ENCODE measurements at places on chromosomes 1 and 21.

GRCh38 chr21:42012344-42012743 is 2.2 kb upstream of the ZBTB21 start:
- no peak for DNase-seq

- no peak for DNase-seq
Measured at GRCh38 chr1:11046270-11046566, 821 bp downstream of the MASP2 start.

- DNase-seq, result no peak
Measured at GRCh38 chr1:104341944-104342343, 592.2 kb downstream of the AMY1C start.

DNA sequence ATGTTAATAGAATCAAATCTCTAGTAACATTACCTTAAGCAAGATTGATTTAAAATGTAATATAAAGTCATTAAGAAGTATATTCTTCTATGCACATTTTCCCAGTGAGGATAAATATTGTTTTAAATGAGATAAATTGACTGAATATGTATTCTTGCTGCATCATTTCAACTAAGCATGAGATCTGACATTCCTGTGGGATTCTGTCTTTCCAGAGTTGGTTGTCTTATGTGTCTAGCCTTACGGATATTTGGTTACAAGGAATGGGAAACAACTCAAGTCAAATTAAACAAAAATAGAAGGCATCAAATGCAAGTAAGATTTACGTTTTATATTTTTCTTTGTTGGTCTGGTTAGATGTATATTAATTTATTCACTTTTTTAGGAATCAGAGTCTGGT is 287.5 kb downstream of the PTGER3 start:
- DNase-seq, result no peak

DNA sequence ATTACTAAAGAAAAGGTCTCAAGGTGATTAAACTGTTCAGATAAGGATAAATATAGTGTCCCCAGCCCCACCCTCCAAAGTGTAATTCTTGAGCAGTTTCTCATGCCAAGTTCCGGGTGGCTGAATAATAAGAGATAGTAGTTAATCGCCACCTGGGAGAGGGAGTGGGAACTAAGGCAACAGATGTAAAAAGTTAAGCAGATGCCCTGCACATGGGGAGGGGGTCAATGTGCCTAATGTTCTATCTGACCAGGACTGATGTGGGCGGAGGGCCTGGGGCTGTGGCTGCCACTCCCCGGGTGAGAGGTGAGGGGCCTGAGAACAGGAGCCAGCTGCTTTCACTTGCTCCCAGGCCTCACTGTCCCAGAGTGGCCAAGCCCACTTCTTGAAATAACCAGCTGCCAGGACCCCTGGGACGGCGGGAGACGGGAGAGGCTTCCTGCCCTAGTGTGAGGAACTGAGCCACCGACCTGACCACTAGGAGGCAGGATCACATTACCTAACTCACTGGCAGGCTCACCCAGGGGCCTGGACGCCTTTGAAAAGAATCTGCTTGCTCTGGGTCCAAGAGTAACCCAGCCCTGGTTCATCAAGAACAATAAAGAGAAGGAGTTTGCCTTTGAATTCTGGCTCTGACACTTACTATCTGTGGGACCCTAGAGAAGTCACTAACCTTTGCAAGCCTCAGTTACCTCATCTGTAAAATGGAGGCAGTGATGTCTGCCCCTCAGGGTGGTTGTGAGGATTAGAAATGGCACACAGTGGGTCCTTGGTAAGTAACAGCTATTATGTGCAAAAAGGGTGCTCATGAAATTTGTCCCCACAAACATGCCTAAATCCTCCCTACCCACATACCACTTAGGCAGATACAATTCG is 179.2 kb downstream of the ATG4C start:
- DNase-seq, result no peak

DNA sequence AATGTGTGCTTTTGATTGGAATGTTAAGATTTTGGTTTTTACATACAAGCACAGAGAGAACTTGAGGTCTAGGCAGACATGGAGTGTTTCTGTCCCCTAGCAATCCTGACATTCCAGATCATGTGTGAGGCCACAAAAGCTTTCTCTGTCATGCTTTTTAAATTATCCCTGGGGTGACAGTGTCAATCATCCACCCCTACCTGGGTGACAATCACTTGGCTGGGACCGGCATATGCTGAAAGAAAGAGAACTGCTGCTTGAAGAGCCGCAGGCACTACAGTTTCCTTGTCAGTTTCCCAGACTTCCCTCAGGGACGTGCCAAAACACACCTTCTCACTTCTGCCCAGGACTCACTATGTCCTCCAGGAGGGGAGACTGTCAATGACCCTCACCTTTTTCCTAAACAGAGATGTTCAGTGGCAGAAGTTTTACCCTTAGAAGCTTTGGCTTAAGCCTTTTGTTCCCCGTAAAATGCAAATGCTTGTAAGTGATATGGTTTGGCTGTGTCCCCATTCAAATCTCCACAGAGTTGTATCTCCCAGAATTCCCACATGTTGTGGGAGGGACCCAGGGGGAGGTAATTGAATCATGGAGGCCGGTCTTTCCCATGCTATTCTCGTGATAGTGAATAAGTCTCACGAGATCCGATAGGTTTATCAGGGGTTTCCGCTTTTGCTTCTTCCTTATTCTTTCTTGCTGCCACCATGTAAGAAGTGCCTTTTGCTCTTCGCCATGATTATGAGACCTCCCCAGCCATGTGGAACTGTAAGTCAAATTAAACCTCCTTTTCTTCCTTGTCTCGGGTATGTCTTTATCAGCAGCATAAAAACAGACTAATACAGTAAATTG is 217.4 kb downstream of the FGGY start:
- no peak for DNase-seq

- DNase-seq, result no peak
Measured at GRCh38 chr1:38221006-38221649, 174.5 kb upstream of the POU3F1 start.

GRCh38 chr1:30977511-30977910 is 69.0 kb upstream of the SDC3 start:
- no peak for DNase-seq

DNA sequence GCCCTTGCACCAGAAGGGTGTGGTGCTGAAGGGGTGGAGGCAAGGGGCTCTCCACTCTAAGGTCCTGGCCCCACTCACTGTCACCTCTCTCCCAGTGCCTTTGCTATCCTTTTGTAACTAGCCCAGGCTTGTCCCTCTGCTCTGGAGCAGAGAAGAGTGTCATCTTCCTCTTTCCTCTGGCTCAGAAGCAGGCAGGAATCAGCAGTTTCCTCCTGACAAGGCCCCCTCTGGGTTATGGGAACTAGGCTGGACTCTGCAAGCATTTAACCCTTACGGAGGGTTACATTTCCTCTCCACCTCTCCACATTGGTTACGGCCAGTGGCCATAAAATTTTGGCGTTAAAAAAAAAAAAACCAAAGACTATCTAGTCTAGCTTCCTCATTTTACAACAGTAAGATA is 30.4 kb downstream of the PLXNA2 start:
- DNase-seq, result no peak

GRCh38 chr1:108075055-108075454 is 110.1 kb upstream of the VAV3 start:
- no peak for DNase-seq

DNA sequence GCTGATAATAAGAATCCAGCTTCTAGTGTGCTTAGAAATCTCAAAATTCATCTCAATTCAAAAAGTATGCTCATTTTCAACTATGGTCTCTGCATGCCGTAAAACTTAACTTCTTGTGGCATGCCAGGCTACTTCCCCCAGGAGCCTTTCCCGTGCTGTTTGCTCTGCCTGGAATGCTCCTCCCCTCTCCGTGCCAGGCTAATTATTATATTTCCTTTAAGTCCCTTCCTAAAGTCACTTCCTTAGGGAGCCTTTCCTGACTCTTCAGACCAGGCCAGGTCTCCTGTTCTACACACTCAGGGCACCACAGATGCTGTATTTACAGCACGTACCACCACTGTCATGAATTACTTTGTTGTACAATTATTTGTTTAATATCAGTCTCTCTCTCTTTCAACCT is 67.1 kb upstream of the PPP2R5A start:
- DNase-seq, result no peak

DNA sequence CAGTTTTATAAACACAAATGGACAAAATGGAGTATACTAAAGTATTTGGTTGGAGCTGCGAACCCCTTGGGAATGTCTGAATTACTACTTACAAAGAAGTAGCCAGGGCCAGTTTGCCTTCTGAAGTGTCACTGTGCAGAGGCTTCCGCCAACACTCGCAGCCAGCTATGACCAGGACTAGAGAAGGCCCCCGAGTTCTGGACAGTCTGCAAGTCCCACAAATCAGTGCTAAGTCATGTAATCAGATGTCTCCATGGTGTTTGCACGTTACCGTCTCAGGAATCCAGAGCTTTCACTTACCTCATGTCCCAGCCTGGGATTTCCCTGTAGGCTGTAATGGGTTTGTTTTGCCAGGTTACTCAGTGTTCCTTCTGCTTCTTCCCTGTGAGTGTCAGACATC is 106.6 kb upstream of the SPAG17 start:
- no peak for DNase-seq

- DNase-seq, result no peak
Measured at GRCh38 chr1:205377355-205377754, 20.6 kb upstream of the KLHDC8A start.

GRCh38 chr1:57162607-57163261 is 196.9 kb upstream of the C8B start:
- DNase-seq, result no peak

DNA sequence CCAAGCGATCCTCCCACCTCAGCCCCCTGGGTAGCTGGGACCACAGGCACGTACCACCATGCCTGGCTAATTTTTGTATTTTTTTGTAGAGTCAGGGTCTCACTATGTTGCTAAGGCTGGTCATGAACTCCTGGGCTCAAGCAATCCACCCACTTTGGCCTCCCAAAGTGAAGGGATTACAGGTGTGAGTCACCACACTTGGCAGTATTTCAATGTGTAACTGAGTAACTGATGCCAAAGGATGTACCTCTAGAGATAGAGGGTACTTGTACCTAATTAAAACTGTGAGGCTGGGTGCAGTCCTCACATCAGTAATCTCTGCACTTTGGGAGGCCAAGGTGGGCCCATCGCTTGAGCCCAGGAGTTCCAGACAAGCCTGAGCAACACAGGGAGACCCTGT is 258.7 kb upstream of the DMRTA2 start:
- DNase-seq, result no peak

GRCh38 chr1:28428990-28429520 is 59.5 kb downstream of the PHACTR4 start:
- no peak for DNase-seq

DNA sequence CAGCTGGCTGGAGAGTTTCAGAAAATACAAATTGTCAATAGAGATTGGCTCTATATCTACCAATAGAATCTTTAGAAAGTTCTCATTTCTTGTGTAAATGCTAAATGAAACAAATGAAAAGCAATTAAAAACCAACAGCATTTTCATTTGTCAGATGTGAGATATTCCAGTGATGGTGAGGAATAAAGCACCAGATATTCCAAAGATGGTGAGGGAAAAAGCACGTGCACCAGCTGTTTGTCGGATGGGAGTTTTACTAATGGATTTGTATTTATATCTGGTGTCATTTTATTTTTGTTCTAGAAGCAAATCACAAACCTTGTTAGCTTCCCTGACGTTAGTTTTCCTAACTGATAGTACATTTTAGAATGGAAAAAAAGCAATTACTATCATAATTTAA is 188.8 kb downstream of the PCP4 start:
- no peak for DNase-seq

- DNase-seq, result no peak
Measured at GRCh38 chr1:152335399-152335798, 10.4 kb upstream of the FLG start.

DNA sequence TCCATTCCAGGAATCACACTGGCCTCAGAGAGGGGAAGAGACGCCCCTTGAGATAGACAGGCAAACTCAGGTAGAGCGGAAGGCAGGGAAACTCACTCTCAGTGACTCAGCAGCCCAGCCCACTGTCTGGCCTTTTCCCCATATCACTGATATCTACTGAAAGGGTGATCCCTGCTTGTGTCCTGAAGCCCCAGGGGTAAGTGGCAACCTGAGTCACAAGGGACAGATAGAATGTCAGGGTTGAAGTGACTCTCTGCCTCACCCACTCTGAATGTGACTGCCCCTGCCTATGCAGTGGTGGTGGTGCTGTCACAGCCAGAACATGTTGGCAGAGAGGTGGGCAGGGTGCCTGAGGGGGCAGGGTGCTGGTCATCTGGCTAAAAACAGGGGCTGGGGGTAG is 157.5 kb upstream of the FGGY start:
- DNase-seq, result no peak

DNA sequence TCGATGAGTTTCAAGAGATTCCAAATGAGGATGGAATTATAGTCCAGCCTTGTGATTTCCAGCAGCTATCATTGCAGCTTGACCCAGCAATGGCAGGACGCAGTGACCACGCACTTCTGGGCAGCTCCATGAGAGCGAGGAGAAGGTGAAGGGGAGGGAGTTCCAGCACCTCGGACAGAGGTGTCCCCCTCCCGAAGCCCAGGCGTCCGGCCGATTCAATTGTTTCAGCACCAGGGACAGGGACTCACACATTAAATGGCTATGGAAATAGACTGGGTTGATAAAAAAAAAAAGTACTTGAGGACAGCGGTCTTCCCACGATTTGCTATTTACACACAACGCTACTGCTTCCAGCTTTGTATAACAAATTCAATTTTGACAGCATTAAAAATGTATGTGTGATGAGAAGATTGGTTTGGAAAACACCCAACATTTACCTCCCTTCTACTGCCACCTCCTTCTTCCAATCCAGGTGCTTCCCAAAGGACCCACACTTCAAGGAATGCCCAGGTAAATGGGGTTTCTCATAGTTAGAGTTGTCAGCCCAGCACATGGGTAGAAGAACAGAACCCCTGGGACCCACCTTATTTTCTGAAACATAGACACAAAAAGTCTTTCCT is 71.8 kb downstream of the DISP3 start:
- peak; percentile 8 for DNase-seq

- DNase-seq, result no peak
Measured at GRCh38 chr1:205568135-205568468, 63.6 kb downstream of the CDK18 start.

DNA sequence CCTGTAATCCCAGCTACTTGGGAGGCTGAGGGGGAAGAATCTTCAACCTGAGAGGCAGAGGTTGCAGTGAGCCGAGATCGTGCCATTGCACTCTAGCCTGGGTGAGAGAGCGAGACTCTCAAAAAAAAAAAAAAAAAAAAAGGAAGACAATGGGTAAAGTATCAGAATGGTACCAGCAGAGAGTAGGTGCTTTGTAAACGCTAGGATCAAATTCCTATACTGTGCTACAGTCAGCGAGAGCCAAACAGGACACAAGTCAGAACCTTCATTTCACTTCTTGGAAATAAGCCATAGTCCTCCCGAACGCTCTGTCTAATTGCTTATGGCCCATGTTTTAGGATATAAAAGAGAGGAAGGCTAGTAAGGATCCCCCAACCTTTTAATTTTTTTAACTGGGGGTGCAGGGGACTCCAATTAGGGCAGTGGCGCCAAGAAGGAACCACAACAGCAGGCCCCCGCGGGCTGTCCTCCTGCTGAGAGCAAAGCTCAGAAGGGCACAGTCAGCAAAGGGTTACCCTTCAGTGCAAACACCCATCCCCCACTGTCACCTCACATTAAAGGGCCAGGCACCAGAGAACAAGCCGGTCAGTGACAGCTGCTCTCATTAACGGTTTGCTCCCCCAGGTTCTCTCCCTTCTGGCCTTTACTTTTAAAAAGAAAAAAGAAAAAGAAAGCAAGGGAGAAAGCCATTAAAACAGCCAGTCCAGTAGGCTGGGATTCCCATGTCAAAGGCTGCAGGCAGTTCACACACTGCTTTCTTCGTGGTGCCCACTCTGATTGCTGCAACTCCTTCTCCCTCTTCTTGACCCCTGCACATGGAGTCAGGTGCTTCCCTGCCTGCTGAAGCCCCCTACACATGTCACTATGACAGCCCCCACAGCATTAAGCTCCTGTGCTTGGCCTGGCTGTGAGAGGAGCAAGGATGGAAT is 69.4 kb downstream of the PLPP3 start:
- DNase-seq, result no peak
